Ovary (tissue), 10 donors: ENCODE measurements at places on chromosomes 12 and 14. TPM values are rescaled to one million over a fixed set of nuclear protein-coding genes. Genes with fewer than 3 reads are reported as not detected.

The KRT80 gene
- total RNA-seq, result 0.18 TPM

- DNase-seq, result no peak
These were observed 137.5 kb downstream of the CNTN1 start for GRCh38 chr12:40829738-40830144.

The C12orf56 gene
- total RNA-seq, result not detected

DNA sequence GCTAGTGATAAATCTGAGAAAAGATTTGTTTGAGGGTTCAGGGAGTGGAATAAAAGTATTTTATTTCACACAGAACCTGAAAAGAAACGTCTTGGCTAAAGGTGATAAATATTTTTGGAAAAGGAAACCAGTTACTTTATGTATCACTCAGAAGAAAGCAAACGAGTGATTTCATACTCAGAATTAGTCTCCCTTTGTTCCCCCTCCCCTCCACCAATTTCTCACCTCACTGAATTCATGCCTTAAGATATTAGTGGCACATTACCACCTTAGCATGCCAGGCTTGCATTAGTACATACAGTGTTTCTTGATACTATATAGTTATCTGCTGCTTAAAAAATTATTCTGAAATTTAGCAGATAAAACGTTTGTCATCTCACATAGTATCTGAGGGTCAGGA, 28.2 kb downstream of the G2E3 start:
- DNase-seq, result no peak

GRCh38 chr12:58419196-58419760, 477.9 kb downstream of the ATP23 start:
- DNase-seq, result no peak

DNA sequence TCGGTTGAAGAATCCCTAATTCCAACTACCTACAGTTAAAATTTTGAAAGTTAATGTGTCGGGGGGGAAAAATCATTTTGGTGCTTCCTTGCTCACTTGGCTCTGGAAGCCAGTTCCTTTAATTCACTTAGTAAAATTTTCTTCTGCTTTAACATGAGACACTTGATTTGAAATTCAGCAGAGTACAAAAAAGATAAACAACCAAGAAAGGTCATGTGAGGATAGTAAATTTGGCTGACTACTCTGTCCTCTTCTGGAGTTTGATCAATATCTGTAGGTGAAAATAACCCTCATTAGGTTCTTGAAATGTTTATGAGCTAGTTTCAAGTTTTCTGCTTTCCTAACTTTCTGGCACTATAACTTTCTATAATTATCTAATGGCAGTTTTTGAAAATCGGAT, 43.4 kb downstream of the KCNJ8 start:
- DNase-seq, result no peak

DNA sequence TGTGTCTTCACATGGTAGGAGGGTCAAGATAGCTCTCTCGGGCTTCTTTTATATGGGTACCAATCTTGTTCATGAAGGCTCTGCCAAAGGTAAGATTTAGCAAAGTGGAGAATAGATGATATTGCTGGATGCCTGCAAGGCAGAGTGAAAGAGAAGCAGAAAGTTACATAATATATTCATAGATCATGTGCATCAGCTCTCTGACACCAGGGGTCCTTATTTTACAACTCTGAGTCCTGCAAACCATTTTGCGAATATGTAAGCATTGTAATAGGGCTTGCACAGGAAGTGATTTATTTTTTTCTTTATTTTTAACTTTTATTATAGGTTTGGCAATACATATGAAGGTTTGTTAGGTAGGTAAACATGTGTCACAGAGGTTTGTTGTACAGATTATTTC, 31.8 kb downstream of the CRADD start:
- DNase-seq, result no peak

The PRH2 gene
- not detected for total RNA-seq

DNA sequence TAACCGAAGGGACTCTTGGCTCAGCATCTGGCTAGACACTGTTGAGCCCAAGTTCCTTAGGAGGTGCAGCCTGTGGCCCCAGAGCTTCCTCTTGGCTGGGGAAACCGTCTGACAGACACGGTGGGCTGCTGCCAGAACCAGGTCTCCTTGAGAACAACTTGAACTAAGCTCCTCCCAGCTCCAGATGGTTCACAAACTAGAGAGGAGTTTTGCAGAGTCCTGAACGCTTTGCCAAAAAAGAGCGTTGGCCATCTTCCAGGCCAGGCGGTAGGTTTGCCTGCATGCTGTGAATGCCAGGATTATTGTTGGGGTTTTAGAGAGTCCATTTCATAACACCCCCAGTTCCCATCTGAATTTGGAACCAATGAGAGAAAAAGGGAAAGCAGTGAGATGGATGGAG, 399.8 kb downstream of the RGS6 start:
- DNase-seq, result peak; percentile 88

The DIO3 gene
- 20.7 TPM for total RNA-seq

- DNase-seq, result peak; percentile 67
These were observed 22.3 kb downstream of the DCAF4 start for GRCh38 chr14:72948481-72949138.

The MMP19 gene
- total RNA-seq, result 15.4 TPM

- DNase-seq, result no peak
These were observed 18.0 kb upstream of the ATF1 start for GRCh38 chr12:50745861-50746260.

The CLEC1B gene
- total RNA-seq, result not detected

DNA sequence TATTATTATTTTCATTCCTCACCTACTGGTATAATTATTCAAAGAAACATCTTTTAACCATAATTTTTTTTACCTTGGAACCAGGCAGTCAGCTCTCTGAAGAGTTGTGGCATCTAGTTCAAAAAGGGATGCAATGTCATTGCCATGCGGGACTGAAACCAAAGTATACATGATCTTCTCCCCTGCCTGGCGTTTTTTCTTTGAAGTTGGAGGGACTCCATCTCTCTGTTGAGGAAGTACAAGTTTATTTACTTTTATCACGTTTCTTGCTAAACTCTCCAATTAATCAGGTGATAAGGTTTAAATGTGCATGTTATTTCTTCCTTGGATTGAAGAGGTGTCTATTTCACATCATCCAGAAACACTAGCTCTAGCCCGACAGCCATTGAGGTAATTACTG, 146.6 kb downstream of the ITPR2 start:
- DNase-seq, result no peak

The RNU4-1 gene
- total RNA-seq, result under 0.01 TPM

- DNase-seq, result no peak
These were observed 284.7 kb upstream of the PWP1 start for GRCh38 chr12:107400686-107401447.

DNA sequence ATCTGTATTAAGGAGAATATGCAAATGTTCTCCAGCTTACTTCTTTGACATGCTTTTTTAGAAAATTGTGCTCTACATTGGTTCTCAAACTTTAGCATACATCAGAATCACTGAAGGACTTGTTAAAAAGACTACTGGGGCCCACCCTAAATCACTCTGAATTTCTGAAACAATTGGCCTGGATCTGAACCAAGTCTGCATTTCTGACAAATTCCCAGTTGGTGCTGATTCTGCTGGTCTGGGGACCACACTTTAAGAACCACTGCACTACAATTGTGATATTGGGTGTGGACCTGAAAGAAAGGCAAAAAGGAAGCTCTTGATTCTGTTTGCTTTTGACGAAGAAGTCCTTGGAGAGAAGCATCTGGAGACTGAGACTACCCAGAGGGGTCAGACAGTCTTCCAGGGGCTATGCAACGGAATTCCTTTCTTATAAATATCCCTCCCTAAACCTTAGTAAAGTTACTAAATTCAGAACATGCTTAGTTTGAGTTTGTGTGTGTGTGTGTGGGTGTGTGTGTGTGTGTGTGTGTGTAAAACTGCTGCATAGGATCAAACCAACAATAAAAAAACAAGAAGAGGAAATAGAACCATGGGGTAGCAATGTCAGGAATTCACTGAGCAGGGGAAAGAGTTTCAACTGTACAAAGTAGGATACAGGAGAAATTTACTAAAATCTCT, 36.8 kb downstream of the EAPP start:
- no peak for DNase-seq

The B4GALNT1 gene
- 0.28 TPM for total RNA-seq

DNA sequence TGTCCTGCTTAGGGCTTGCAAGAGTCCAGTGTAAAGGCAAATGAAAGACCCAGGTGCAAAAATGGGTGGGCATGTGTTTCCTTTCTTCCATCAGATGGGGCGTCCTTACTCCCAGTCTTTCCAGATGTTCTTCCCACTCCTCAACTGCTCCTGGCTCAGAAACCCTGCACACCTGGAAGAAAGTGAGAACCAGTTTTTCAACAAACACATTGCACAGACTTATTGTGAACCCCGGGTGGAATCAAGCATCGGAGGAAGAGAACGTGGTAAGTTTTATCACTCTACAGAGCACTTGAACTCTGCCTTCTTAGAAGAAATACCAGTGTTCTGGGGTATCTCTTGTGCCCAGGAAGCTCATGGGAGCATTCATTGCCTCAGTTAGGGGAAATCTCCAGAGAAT, 93.3 kb downstream of the TMX1 start:
- no peak for DNase-seq

DNA sequence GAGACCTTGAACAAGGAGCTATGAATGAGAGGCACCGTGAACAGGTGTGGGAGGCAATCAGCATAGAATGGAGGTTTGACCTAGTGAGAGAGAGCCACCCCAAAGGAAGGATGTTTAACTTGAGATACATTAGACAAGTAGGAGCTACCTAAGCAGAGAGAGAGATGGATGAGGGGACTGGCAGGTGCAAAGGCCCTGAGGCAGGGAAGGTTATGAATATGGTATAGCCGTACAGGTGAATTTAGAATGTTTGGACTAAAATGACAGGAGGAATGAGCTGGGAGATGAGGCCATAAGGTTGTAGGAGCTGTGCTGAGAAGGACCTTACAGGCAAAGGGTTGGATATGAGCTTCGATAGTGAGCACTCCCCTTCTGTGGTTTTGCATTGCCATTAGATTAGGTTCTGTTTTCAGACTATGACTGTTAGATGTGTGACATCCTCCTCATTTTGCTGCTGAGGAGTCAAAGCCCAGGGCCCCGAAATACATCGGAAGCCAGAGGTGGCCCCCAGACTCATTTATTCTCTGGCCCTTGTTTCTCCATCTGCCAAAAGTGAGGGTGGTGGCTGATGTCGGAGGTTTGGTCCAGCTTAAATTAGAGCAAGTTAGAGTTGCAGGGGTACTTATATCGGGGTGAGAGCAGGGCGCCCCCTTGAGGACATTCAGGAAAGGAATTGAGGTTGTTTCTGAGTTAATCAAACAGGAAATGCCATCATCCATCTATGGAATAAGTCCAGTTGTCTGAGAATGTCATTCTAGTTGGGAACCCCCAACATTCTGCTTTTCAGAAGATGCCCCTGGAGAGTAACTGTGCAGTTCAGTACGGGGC, 29.4 kb downstream of the SLC24A4 start:
- DNase-seq, result no peak

DNA sequence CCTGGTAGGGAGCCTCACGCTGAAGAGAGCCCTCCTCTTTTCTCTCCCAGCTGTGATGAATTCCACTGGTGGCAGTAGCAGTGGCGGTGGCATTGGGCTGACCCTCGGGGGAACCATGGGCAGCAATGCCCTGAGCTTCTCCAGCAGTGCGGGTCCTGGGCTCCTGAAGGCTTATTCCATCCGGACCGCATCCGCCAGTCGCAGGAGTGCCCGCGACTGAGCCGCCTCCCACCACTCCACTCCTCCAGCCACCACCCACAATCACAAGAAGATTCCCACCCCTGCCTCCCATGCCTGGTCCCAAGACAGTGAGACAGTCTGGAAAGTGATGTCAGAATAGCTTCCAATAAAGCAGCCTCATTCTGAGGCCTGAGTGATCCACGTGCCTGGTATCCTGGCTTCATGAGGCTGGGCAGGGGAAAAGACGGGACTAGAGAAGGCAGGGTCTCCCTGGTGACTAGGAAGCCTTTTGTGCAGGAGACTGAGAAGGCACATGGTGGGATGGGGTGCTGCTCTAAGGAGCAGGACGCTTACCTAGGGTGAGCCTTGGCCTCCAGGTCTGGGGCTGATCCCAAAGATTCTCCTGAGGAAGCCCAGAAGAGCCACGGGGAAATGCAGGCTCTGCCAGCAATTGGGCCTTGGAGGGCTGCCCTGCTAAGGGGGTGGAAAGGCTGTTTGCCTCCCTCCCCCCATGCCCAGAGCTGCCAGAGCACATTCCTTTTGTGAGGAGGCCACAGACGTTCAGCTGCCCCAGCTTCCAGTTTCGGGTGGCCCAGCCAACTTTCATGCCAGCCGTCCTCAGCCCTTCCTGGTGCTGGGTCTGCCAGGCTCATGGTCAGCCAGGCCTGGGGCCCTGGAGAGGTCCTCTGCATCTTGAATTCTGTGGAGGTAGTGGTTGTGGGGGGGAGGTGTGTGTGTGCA, 15.8 kb downstream of the KRT7 start:
- DNase-seq, result no peak

DNA sequence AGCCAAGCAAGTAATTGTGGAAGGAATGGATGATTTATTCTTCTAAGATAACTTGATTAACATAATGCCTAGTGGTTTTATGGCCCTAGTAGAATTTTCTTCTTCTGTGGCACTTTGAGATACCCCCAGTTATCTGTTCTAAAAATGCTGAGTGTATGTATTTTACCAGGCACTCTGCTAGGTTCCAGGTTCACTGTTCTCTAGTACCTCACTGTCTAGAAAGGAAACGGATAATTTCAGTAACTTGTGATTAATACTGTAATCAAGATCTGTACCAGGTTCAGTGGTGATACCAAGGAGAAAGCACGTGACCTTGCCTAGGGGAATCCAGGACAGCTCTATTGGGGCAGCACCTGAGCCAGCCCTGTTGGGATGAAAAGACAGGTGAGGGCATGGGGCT, 8.0 kb downstream of the ANO6 start:
- DNase-seq, result no peak

The ESPL1 gene
- total RNA-seq, result 0.24 TPM

DNA sequence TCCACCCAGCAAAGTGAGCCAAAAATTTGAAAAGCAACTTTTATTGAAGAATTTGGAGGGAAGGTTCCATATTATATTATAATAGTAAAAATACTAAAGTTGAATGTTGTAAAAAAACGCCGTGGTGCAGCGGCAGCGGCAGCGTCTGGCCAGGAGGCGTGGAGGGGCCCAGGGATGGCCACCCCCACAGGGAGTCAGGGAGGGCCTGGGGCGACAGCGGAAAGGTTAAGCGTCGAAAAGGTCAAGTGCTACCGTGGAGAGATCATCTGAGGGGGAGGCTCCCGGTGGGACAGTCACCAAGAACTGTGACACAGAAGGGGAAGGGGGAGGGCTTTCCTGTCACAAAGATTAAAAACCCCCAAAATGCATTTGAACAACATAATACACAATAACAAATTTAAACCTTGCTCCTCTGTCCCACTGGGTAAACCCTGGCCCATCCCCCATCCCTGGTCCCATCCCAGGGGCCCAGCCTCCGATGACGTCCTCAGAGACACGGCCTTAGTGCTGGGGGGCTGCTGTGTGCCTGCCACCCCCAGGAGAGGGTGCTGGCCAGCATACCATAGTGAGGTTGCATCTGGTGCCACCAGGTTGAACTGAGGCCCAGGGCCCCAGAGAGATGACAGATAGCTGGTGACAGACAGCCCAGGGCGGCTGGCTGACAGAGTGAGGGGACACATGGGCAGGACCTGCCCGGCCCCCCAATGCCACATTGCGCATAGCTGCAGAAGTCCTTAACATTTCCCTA, 16.6 kb downstream of the SIVA1 start:
- DNase-seq, result no peak
